ENCODE measurements at places on chromosomes 7 and 10.
A peak's percentile ranks its signal among the peaks of the same experiment; 100 is the strongest.

- DNase-seq, result no peak
Observed at GRCh38 chr7:158050978-158051651, 536.5 kb downstream of the PTPRN2 start.

DNA sequence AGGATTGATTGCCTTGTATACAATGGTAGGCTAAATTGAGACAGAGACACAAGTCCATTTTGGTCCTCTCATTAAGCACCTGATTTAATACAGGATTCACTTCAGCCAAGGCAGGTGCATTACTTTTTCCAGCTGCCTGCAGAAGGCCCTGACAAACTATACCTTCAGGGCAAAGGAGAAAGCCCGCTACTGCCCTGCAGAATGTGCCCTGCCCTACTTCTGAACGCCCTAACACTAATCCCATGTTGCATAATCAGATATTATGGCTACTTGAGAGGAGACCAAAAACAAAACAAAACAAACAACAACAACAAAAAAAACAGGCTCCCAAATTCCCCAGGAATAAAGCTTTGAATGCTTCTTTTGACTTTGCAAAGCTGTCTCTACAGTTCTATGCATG is 116.9 kb upstream of the ABI1 start:
- no peak for DNase-seq

- no peak for DNase-seq
Observed at GRCh38 chr7:125661-126060, 66.7 kb upstream of the FAM20C start.

GRCh38 chr7:45563941-45564461 is 10.2 kb upstream of the ADCY1 start:
- DNase-seq, result no peak

DNA sequence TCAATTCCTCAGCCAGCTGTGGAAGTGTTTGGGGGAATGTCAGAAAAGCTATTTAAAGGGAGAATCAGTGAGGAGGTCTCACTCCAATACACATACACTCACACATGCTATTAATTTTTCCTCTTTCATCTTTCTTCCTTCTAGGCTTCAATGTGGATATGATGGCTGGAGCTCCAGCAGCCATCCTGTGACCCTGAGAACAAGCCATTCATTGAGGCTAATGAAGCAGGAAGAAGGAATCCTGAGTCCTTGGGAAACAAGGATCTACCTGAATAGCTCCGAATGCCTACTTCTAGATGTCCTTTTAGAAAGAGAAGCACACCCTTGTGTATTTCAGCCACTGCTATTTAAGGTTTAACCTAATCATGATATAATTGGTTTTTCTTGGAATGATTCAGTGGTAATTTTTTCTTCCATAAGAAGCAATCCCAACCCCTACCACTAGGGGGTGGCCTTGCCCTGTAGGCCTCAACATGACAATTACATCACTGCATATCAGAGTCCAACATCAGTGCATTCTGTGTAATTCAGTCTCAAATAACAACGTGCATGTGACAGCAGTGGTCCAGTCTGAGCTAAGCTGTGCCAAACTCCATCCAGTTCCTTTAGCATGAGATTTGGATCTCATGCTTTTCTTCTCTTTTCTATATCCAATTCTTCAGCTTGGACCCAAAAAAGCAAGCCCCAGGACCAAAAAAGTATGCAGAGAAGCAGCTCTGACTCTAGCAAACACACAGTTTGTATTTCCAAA is 85.3 kb upstream of the ANKRD1 start:
- DNase-seq, result peak; percentile 60

- DNase-seq, result no peak
Observed at GRCh38 chr7:87116315-87116714, 35.9 kb upstream of the DMTF1 start.

- no peak for DNase-seq
Observed at GRCh38 chr7:24730018-24730369, 27.3 kb downstream of the GSDME start.

DNA sequence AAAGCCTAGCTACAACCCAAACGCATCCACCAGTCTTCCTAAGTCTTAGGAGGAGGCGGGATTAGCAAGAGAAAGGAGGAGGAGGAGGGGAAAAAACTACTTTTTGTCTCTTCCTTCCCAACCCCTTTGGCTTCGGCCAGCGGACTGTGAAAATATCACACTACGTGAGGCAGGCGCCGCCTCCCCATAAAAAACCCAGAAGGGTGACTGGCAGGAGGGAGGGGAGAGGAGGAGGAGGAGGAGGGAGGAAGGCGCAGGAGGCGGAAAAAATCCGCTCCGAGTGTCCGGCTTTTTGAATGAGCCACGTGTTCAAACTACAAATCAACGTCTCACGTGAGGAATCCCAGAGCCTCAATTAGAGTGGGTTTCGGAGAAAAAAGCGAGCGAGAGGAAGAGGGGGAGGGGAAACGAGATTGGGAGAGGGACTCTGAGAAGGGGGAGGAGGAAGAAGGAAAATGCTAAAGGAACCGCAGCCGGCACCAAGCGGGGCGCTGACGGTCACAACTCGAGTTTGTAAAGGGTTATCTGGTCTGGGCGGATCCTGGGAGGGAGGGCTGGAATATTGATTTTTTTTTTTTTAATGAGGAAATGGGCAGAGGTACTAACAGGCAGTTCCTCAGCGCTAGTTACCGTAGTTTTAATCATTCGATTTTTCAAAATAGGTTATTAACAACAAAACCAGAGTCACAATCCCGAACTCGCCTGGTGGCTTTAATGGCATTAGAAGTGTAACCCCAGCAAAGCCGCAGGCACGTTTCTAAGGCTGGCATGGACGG is at the start of gene IGF2BP3:
Gene IGF2BP3 (minus strand): TSS at position 162 of the 776 bp plus-strand sequence. CDS start 381 bp downstream, outside the sequence.
- DNase-seq, result peak; percentile 49

DNA sequence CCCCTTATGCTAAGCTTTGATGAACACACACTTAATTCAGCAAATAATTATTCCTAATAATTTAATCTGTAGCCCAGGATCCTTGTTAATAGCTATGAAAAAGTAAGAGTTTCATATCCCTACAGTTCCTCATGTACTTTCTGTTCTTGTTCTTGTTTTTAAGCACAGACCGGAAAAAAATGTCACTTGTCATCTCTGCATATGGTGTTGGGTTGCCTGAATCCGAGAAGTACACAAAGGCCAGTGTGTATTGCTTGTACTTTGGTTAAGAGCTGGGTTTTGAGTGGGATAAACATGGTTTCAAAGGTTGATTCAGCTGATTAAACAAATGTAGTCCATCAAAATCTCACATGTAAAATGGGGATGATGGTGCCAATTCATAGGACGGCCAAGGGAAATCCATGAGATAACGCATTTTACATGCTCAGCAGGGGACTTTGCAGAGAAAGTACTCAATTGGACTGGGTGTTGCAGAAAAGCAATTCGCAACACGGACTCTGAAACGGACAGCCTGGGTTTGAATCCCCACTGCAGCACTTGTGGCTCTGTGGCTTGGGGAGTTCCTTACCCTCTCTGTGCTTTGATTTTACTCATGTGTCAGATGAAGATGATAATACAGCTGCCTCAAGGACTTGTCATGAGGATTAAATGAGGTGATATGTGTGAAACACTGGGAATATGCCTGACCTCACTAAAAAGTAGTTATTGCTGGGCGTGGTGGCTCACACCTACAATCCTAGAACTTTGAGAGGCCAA is 71.7 kb downstream of the MAP3K8 start:
- no peak for DNase-seq

DNA sequence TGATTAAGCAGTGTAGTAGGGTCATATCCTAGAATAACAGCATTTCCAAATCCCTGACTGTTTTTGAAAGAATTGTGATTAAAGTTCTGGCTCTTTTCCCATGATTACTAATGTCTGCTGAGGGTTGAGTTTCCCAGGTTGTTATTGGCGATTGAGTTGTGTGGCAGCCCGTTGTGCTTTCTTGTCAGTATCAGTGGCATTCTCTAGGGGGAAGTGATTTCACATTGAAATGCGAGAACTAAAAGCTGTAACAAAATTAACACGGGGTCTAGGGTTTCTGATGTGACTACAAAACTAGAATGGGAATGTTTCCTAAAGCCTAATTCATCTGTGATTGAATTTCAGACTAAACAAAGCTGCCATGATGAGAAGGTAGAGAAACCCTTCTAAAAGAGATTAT is 349.4 kb downstream of the EXOC4 start:
- no peak for DNase-seq

GRCh38 chr7:37018954-37019353 is 294.7 kb upstream of the AOAH start:
- DNase-seq, result no peak

GRCh38 chr10:117360994-117361667 is 14.1 kb downstream of the PDZD8 start:
- no peak for DNase-seq

GRCh38 chr10:75531571-75532031 is 100.2 kb downstream of the LRMDA start:
- no peak for DNase-seq

DNA sequence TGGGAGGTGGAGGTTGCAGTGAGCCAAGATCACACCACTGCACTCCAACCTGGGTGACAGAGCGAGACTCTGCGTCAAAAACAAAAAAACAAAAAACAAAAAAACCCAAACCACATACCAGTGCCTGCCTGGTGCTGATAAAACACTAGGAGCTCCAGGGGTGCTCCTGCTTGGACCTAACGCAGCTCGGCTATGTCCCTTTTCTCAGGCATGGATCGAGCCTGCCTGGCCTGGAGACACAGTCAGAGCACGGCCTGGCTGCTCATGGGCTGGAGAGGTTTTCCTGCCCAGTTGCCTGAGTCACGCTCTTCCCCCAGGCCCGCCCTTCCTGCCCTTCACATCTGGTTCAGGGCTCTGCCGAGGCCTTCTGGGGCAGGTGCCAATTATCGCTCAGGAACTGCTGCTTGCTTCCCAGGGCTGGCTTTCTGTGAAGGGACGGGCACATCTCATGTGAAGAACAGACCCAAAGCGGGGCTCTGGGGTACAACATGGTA is 12.6 kb upstream of the NPFFR1 start:
- peak; percentile 82 for DNase-seq

GRCh38 chr7:70307544-70308106 is 709.4 kb downstream of the AUTS2 start:
- no peak for DNase-seq

GRCh38 chr7:45660901-45661211 is 86.7 kb downstream of the ADCY1 start:
- DNase-seq, result no peak

DNA sequence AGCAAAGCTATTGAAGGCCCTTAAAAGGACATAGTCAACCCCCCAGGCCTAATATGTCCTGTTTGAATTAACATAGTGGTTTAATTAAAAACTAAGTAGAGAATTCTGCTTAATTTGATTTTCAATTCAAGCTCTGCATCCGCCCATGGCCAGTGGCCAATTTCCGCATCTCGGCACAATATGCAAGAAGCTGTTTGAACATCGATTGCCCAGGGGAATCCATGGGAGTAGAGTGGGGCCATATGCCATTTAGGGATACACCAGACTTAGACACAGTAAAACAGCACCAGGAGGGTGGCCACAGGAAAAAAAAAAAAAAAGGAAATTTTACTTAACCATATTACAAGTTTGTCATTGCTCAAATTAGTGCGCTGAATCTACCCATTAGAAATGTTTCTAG is 100.4 kb downstream of the LMBR1 start:
- no peak for DNase-seq

DNA sequence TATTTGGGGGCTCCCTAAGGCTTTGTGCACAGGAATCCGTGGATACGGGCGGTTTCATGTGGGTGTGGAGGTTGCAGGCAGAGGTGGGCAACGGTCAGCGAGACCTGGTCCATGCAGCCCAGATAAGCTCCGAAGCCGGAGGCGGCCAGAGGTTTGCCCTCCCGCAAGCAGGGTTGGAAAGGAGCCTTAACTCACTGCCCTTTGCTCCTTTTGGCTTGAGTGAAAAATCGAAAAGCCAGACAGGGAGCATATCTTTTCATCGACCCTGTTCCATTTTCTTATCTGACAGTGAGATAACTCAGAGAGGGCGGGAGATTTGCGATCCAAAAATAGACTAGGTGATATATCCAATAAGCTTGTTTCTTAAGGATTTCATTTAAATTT is 1.5 kb downstream of the GRM3 start:
- no peak for DNase-seq

DNA sequence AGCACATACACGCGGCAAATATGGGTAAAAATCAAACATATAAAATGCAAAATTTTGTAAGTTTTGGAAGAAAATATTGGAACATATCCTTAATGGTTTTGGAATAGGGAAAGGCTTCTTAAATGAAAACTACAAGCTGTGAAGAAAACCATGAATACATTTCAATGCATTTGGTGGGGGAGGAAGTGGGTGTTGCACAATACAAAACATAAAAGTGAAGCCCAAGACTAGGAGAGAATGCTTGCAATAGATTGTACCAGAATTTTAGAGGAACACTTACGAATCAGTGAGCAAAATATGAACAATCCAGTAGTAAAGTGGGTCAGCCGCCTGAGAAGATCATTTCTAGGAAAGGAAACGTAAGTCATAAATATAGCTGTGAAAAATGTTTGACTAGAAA is 322.6 kb upstream of the MKI67 start:
- DNase-seq, result no peak

GRCh38 chr7:152902054-152902453 is 142.5 kb downstream of the ACTR3B start:
- no peak for DNase-seq

DNA sequence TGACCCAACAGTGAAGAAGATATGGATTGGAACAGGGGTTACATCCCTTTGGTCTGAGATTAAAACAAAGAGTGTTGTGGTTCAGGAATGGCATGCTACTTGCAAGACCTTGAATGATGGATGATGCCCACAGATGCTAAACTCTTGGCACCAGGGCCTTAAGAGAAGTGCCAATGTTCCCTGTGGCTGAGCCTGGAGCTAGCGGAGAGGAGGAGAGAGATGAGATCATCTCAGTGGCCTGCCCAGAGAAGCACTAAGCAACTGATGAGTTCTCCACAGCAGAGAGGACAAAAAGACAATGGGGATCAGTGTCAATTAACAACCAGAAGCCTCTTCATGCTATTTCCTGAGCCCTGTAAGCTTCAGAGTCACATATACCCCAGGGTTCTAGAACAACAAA is 97.8 kb downstream of the ELAPOR2 start:
- no peak for DNase-seq

- DNase-seq, result no peak
Observed at GRCh38 chr10:117345143-117345542, 30.1 kb downstream of the PDZD8 start.

DNA sequence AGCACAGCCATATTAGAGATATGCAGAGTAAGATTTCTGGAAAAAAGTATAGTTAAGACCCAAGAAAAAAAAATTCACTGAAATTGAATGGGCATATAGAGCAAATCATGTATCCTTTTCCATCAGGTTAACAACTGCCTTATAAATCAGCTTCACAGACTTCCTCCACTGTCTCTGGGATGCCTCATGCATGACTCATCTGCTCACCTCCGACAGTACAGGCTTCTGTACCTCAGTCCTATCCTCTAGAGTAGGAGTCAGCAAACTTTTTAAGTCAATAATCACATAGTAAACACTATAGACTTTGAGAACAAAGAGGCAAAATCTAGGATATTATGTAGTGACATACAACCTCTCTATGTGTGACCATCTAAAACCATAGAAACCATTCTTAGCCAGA is 211.6 kb upstream of the SP8 start:
- no peak for DNase-seq
